ENCODE measurements at places on chromosomes 12 and 14.

GRCh38 chr14:77327111-77327510 lies 6.3 kb downstream of the GSTZ1 start:
- no peak for DNase-seq

- no peak for DNase-seq
Measured at GRCh38 chr14:70149596-70150165, 39.1 kb downstream of the SLC8A3 start.

DNA sequence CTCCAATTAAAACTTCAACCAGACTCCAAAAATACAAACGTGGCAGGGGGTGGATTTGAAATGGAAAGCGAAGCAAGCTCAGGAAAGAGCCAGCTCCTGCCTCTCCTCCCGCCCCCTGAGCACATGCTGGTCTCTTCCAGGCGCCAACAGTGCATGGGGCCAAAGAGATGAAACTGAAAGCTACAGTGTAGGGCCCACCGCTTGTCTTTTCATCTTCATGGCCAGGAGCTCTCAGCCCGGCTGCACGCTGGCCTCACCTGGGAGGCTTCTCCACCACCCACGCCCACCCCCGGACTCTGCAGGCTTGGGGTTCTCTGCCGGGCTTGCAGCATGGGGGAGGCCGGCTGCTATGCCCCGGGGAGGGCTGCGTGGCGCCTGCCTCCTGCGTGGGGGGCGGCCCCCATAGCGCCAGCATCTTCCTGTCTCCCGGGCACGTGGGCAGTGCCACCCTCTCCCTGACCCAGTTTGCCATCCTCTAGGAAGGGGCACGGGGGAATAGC lies 2.0 kb downstream of the RIMBP2 start:
- DNase-seq: no peak

DNA sequence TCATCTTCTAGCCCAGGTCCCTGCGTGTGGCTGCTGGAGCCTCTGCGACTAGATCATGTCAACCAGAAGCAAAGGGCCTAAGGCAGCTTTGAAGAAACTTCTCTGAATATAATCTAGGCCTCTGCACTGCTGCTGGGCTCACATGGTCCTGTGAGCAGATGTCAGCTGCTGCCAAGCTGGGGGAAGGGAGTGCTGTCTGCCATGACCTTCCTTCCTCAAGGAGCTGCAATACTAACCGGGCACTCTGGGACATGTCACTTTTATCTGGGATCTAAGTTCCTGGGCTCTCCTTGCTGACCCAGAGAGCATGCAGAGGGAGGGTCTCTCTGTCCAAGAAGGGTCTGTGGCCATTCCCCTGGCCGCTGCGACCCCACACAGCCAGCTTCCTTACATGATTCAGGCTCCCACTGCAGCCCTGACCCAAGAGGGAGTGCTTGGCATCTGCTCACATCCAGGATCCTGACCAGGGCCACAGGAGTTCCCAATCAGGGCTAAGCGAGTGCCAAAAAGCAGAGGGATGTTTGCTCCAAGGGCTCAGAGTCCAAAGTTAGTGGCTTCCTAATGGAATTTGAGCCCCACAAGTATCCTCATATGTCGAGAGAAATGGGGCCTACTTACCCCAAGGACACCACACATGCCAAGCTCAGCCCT lies 74.0 kb downstream of the PLEKHG3 start:
- no peak for DNase-seq

DNA sequence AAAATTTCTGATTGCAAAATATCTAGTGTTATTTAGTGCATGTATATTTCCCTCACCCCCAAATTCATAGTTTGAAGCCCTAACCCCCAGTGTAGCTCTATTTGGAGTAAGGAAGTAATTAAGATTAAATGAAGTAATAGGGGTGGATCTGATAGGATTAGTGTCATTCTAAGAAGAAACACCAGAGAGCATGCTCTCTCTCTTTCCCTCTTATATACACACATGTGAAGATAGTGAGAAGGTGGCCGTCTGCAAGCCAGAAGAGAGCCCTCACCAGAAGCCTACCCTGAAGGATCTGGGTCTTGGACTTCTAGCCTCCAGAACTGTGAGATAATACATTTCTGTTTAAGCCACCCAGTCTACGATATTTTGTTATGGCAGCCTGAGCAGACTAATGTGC lies 120.3 kb downstream of the TMEM30B start:
- DNase-seq: no peak

DNA sequence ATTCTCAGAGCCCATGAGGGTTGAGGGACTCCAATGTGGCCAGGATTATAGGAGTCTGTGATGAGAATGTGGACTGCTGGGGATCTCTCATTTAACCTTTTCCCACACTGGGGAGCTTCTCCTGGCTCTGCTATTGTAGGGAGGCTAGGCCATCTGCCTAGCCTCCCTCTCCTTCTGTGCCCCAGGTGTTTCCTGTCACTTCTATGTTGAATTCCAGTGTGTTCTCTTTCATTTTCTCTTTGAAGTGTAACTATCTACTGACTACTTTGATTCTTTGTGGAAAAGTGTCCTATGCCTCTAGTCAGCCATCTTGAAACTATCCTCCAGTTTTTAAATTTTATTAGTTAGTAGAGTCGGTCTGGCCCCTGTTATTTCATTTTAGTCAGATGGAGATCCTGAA lies 53.4 kb upstream of the ABCD2 start:
- no peak for DNase-seq

All from stimulated activated CD4-positive, alpha-beta T cell treated with anti-CD3 and anti-CD28 coated beads, TNF-alpha, amount 100 ng/mL, for 4 hours (primary cell).